Fibroblast of lung (primary cell): ENCODE measurements at places on chromosomes 1 and 21.

- DNase-seq: no peak
Observed at GRCh38 chr1:95278173-95279006, 44.4 kb downstream of the RWDD3 start.

DNA sequence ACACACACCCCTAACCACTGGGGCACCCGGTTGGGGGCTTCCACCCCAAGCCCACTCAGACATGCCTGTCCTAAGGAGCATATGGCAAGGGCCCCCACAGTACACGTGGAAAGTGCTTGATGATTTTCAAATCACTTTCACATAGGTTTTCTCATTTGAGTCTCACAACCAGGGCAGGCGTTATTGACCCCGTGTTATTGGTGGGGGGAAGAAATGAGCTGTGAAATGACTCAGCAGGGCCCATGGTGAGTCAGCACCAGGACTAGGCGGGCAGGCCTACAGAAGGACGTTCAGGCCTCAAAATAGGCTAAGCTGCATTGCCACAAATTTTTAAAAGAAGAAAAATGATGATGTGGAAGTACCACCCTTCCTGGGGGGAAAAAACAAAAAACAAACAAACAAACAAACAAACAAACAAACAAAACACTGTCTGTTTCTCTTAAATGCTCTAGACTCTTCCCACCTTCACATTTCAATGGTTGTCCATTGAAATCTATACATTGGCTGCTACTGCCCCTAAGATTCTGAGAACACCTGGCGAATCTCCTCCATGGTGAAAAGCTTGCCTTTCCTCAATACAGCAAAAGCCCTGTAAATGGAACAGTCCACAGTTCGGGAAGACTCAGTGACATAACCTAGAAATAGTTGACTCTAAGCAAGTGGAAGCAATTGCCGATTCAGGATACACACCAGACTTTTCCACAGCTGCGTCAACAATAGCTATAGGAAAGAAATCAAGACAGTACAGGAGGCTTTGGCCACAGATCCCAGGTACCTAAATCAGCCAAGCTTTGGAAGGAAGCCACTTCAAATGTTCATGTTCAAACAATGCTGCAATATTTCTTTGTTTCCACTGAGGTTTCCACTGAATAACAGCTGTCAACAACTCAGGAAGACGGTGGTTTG, 234.7 kb downstream of the TOMM20 start:
- DNase-seq: peak; percentile 59

DNA sequence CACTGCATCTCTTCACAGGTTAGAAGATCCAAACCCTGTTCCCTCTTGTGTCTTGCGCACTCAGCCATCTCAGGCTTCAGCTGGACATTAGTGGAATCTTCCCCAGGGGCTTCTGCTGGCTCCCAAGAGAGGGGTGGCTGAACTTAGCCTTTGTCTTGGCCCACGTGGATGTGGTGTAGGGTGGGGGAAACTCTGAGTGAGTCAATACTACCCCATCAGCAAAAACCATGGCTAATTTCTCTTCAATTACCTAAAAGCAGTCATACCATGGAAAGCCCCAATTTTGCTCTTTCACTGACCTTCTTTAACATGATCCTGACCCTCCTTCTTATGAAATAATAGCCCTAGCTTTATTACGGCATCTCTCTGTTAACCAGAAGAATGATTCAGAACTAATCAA, 72.5 kb upstream of the RAB3GAP2 start:
- no peak for DNase-seq

DNA sequence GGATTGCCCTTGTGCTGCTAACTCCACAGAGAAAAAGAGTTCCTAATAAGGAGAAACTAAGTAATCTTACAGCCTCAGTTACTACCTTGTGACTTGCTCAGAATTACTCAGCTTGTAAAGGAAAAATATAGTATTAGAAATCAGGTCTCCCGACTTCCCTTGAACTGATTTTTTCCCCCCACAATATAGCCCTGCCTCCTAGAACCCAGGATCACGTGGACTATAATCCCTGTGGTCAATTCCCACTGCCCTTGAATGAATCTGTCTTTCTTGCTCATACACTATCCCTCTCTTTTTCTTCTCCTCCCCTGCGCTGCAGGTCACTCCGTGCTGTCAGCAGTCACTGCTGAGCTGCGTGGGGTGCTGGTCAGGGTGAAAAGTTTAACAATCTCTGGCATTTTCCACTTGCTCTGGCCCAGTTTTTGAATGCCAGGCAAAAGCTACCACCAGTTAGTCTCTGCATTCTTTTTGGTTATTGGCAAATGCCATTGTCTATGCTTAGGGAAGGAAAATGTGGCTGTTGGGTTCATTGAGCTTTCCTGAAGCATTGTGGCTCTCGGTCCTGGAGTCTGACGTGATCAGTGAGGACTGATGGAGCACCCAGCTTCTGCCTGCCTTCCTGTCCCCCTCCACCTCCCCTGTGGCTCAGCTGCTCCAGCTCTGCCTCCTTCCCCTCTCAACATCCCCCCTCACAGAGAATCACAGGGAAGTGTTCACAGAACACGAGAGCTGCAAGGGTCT, 1.9 kb upstream of the MYOC start:
- peak; percentile 75 for DNase-seq

DNA sequence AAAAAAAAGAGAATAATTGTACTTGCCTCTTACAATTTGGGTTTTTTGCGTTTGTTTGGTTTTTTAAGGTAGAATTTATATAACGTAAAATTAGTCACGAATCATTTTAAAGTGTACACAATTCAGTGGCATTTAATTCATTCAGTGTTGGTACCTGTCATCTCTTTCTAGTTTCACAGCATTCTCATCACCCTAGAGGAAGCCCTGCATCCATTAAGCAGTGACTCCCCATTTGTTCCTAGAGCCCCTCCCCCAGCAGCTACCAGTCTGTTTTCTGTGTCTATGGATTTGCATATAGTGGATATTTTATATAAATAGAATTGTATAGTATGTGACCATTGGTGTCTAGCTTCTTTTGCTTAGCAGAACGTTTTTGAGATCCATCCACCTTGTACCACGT, 233.2 kb upstream of the FMN2 start:
- no peak for DNase-seq

DNA sequence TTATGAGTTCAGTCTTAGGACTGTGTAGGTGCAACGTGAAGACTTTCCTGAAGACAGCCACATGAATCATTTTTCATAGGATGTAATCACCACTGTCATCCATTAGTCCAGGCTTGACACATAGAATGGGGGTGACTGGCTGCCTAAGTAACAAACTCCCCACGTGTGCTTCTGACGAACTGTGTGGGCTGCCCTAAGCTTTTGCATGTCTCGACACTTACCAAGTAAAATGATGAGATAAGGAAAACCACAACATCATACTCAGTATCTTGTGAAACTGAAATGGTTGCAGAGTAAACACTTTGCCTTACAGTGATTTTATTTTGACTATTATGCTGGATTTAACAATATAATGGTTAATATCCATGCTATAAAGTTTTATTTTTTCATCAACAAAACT, 19.5 kb downstream of the ERG start:
- peak; percentile 9 for DNase-seq

GRCh38 chr1:198492872-198493271, 47.6 kb downstream of the ATP6V1G3 start:
- peak; percentile 68 for DNase-seq

GRCh38 chr1:209256766-209257350, 326.7 kb upstream of the CAMK1G start:
- no peak for DNase-seq

DNA sequence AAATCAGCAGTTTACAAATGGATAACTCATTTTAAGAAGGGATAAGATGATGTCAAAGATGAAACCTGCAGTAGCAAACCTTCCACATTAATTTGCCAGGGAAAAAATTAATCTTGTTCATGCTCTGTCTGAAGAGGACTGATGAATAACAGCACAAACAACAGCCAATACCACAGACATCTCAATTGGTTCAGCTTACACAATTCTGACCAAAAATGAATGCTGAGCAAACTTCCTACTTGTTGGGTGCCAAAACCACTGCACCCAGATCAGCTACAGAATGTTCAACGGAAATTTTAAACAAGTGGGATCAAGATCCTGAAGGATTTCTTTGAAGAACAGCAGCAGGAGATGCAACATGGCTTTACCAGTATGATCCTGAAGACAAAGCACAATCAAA, 98.3 kb downstream of the COQ8A start:
- no peak for DNase-seq

DNA sequence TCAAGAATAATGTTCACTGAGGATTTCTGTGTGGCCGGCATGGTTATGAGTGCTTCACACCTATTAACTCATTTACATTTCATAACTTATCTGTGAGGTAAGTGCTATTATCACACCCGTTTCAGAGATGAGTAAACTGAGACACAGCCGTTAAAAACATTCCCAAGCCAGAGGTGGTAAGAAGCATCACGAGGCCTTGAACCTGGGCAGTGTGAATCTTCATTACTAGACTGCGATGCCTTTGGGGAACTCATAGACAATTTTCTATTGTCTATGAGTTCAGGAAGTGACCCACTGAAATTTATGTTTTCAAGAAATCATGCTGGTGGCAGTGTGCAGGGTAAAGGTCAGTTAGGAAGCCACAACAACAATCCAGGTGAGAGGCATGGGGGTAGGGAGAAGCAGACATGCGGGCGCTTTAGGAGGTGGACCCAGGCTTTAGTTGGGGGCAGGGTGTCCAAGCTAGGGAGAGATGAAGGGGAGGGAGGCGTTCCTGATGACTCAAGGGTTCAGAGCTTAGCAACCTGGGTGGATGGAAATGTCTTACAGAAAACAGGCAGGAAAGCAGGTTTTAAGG, 14.5 kb downstream of the GNG12 start:
- DNase-seq: no peak

DNA sequence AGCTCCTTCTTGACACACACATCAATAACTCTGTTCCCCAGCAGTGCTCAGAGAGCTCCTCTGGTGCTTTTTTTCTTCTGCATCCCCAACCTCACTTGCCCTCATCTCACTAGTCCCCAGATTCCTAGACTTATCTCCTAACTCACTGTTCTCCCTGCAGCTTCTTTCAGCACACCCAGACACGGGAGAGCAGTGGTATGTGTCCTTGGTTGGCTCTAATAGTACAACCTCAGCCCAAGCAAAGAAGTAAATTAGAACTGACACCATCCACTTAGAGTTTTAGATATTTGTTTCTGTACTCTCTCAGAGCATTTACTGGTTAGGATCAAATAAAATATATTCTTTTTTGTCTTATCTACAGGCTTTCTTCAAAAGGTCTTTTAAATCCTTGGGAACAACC, 201.4 kb upstream of the SNX7 start:
- DNase-seq: no peak

DNA sequence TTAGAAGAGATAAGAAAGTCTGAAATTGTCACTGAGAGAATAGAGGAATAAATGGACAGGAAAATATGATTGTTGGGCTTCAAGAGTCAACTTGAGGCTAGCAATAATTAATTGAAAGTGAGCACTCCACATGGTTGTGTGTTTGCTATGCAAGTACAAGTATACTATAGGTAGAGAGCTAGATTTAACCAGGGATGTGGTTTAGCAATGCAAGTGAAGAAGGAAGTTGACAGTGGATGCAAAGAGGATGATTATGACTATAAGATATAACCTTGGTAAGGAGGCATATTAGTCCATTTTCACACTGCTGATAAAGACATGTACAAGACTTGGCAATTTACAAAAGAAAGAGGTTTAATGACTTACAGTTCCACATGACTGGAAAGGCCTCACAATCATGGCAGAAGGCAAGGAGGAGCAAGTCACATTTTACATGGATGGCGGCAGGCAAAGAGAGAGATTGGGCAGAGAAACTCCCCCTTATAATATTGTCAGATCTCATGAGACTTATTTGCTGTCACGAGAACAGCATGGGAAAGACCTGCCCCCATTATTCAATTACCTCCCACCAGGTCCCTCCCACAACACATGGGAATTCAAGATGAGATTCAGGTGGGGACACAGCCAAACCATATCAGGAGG, 47.3 kb downstream of the DTL start:
- no peak for DNase-seq

GRCh38 chr1:203628201-203629015, 1.8 kb downstream of the ATP2B4 start:
- DNase-seq: peak; percentile 60

DNA sequence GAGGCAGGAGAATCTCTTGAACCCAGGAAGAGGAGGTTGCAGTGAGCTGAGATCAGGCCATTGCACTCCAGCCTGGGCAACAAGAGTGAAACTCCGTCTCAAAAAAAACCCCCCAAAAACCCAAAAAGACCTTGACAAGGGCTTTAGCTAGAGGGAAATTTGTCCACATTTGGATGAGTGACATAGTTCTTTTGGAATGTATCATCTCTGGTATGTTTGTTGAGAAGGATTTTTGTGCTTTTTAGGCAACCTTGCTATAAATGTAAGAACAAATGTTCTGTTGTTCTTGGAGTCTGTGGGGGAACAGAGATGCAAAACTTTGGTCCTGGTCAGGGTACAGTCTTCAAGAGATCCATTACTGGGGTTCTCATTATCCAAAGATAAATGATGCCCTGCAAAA, 28.9 kb downstream of the INAVA start:
- DNase-seq: no peak
